ENCODE measurements at places on chromosomes 7 and 10.

DNA sequence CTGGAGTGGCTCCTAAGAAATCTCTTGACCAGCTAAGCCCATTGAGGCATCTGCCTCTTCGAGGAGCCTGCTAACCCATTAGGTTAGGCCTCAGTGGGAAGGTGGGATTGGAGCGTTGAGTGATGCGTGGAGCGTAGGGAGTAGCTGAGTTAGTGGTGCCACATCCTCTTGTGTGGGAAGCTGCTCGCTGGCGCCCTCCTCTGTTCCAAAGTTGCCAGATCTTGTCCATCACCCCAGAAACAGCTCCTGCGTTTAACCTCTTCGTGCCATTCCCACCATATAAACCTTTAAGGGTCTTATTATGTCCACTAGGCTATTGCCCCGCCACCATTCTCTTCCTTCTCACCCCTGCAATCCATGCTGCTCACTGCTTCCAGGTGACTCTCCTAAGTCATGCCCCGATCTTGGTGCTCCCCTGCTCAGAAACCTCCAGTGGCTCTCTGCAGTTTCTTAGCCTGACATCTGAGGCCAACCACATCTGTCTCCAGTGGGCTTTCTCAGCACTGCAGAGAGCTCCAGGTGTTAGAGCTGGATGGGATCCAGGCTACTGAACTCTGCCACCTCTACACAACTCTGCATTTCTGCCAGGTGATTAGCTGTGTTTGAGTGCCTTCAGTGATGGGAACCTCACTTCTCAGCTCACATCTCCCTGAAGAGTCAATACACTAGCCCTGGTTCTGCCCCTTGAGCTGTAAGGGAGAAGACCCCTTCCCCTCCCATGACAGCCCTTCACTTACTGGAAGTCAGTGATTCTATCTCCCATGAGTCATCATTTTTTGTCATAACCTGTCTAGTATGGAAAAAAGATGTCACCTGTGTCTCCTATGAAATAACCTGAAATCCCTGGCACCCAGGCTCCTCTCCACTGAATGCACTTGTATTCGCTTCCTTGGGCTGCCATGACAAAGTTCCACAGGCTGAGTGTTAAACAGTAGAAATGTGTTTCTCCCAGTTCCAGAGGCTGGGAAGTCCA lies 65.0 kb upstream of the FGFR2 start:
- DNase-seq: no peak

DNA sequence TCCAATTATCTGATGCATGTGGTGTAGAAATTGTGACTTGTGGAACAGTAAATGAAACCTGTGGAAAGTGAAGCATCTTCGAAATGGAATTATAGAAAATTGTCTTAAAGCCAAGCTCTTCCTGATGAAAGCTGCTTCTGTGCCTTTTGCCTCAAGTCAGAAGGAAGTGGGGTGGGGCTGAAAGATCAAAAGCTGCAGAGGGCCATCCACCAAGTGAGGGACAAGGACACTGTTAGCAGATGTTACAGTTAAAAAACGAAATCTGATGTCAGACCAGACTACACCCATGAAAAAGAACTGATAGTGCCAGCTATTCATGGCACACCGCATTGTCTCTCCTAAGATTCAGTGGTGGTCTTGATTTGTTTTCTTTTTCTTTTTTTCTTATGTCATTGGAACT lies 23.8 kb upstream of the WASL start:
- DNase-seq: no peak

DNA sequence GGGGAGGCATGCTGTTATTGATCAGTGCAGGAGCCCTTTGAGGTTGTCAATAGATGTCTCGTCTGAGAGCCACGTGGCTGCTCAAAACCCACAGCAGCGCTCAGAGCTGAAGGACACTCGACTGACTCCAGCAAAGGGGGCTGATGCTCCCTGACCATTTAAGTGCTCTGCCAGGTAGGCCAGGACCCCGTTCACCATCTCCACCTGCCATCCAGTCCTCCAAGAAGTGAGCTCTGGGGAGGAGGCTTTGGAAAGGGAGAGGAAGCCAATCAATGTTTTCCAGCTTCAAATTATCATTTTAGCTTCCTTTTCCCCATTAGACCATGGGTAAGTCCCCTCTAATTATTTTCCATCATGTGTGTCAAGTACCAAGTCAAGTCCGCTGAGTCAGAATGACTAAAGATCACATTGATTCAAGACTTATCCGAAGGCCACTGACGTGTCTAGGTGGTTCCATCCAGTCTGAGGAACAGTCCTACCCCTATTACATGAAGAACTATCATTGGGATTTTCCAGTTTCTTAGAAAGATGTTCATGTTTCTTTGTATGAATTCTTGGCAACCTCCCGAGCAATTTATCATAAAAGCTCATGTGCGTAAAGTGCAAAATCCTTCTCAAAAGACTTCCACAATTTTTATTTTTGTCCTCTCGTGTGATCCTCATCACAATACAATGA lies 302.6 kb upstream of the LYZL1 start:
- no peak for DNase-seq

GRCh38 chr10:73655990-73656298 lies at the start of gene SYNPO2L:
Gene SYNPO2L (minus strand): TSS chr10:73656029. CDS start chr10:73655922, 107 bp downstream.
- DNase-seq: no peak

- no peak for DNase-seq
These were observed at the start of gene SPACDR for GRCh38 chr7:100464210-100464660. Gene SPACDR (minus strand): TSS chr7:100464260. CDS start chr7:100464025, 235 bp downstream.

GRCh38 chr7:50577569-50577968 lies 12.4 kb upstream of the DDC start:
- no peak for DNase-seq

DNA sequence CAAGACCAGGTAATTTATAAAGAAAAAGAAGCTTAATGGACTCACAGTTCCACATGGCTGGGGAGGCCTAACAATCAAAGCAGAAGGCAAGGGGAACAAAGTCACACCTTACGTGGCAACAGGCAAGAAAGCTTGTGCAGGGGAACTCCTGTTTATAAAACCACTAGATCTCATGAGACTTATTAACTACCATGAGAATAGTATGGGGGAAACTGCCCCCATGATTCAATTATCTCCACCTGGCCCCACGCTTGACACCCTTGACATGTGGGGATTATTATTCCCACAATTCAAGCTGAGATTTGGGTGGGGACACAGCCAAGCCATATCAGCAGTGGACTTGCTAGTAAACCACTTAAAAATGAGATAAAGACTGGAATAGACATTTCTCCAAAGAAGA lies 451.7 kb downstream of the DNAJB9 start:
- no peak for DNase-seq

DNA sequence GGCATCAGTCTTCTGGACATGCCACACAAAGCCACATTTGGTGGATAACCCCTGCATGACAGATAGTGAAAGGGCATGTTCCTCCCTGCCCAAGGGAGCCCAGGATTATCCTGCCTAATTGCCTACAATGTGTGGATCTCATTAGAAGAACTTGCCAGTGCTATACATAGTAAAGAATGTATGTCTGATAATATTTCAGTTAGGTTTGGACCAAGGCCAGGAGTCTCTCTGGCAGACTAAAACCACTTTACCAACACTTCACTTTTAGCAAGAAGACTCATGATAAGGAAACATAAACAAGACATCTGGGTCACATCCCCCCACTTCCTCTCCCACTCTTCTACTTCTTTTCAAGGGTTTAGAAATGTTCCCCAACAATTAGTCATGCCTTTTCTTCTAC lies 196.7 kb downstream of the MTERF1 start:
- no peak for DNase-seq

DNA sequence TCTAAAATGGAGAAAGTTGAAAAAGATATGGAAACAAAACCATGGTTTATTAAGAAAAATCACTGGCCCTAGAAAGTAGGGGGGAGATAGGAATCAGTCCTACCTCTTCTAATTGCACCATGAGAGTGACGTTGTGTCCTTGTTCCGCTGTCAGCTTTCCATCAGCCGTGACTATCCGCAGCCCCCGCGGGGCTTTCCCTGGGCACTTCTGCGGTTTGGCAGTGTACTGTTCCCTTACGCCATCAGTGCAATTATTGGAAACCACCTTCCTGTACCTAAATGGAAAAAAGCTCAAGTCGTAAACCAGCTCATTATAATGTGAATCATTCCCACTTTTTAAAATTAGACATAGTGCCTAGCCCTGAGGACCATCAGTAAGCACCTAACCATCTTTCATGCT lies 512.2 kb downstream of the SORCS1 start:
- no peak for DNase-seq
